ENCODE measurements at places on chromosomes 5 and 9. TPM values are rescaled to one million over a fixed set of nuclear protein-coding genes. Genes with fewer than 3 reads are reported as not detected.

DNA sequence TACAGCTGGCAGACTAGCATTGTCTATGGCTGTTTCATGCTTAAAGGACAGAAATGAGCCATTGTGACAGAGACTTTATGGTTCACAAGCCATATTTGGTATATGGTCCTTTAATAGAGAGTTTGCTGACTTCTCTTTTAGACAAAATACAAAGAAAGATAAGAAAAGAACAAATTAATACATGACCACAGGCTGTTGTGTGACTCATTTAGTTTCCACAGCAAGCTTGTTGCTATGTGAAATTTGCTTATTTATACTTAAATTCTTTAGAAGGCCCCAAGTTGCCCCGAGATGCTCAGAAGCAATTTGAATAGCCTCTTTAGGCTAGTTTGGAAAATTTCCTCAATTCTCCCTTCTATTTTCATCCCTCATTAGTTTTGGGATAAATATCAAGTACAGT is 315.3 kb upstream of the RPS23 start:
- DNase-seq: no peak

GRCh38 chr5:14218480-14218879 is 75.3 kb downstream of the TRIO start:
- DNase-seq: no peak

DNA sequence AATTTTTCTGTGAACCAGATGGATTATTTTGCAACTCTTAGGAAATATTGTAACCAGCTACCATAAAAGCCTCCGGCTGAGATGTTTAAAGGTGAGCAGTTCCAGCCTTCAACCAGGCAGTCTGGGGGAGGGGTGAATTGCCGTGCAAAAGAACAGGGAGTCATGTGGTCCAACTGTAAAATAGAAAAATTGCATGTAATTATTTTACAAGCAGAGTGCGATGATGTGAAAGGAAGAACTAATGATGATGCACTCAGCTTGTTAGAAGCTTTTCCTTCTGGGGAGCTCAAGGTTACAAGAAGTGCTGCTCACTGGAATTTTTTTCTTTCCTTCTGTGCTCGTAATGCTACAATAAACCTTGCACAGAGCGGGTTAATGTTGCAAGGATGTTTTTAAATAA is 188.7 kb upstream of the ITGA1 start:
- no peak for DNase-seq

DNA sequence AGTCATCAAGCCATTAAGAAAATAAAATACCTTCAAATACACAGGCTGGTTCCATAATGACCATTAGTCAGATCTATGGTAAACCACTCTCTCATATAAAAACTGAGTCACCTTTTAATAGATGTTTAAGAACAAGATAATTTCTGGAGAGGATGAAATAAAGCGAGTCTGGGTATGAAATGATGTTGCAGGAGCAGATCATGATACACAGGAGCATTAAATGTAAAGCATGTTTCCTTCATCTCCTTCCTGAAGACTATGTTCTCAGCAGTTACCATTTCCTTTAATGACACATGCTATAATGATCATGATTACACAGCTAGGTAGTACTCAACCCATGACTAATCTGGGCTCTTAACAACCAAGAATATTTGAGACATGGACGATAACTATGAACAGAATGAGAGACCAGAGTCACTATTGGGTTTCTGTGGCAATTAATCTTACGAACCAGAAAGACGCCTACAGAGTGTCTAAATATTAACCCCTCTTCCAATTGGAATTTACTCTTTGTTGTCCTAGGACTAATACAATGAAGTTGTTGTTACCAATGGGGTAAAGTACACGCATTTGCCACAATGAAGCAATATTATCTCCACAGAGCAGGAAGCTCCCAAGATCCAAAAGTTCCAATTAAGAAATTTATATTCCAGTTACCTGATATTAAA is 105.6 kb downstream of the NR6A1 start:
- no peak for DNase-seq

DNA sequence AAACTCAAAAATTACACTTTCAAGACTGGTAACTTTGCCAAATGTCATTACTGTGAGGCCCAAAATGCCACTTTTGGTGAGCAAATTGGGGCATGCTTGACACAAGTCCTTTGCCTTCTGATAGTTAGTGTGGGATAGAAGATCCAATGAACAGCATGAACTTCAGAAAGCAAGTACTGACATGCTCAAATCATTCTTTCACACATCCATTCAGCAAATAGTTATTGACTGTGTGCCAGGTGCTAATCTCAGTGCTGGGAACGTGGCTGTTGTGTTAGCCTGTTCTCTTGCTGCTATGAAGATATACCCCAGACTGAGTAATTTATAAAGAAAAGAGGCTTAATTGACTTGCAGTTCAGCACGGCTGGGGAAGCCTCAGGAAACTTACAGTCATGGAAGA is 247.0 kb downstream of the CHSY3 start:
- DNase-seq: no peak

DNA sequence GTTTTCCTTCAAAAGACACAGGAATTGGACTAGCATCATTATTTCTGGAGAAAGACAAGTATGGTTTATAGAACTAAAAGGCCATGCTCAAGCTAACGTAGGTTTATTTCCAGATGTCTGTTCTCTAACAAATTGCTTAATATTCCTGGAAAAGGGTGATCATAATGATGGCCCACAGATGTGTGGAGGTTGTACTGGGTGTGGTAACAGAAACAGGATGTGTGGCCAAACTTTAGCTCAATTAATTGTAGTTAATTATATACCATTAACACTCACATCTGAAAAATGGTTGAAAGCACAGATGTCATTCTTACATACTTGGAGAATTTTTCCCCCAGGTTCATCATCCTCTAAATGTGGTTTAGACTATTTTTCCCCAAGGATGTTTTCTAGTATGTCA is 292.7 kb upstream of the RASA1 start:
- DNase-seq: no peak

DNA sequence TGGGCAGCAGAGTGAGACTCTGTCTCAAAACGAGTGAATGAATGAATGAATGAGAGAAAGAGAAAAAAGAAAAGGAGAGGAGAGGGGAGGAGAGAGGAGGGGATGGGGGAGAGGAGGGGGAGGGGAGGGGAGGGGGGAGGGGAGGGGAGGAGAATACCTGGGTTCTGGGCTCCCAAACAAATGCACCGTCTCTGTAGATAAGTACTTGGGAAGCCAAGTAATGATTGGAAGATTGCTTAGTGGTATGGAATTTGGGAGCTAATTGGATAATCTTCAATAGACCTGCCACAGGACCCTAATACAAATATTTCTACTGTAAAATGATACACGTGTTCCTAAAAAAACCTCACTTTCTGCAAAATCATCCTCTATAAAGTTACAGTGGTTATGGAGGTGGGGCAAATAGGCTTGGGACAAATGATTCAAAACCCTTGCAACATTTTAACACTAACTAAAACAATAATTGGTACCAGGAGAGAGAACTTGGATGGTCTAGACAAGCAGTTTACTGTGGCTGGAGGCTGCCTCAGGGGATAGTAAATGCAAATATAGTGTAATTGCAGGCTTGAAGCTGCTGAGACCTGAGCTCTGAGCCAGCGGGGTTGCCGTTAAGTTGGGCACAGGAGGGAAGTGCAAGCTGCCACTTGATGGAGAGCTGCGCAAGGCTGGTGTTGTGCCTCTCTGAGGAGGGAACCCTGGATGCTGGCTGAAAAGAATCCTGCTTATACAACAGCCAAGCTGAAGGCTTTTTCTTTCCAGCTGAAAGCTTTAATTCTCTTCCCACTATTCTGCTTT is 3.5 kb downstream of the HEMGN start:
- no peak for DNase-seq

DNA sequence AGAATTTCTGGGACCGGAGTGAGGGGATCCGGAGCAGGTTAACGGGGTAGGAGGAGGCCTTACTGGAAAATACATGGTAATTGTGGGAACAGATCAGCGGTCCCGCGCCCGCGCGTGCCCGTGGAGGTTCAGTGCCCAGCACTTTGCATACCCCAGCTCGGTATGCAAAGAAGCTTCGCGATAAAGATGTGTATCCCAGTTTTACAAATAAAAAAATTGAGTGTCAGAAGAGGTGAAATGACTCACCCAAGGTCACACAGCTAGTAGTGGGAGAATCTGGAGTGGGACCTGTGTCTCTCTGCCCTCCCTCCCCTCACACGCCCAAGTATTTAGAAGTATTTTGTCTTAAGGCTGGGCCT is 967 bp downstream of the NEURL1B start:
- no peak for DNase-seq

DNA sequence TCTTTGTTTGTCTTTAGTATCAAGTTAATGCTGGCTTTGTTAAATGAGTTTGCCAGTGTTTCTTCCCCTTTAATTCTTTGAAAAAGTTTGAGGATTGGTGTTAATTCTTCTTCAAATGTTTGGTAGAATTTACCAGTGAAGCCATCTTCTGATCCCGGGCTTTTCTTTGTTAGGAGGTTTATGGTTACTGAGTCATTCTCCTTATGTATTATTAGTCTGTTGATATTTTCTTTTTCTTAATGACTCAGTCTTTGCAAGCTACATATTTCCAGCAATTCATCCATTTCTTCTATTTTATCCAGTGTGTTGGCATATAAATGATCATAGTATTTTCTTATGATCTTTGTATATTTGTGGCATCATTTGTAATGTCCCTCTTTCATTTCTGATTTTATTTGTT is 74.5 kb upstream of the SPINK5 start:
- DNase-seq: no peak

DNA sequence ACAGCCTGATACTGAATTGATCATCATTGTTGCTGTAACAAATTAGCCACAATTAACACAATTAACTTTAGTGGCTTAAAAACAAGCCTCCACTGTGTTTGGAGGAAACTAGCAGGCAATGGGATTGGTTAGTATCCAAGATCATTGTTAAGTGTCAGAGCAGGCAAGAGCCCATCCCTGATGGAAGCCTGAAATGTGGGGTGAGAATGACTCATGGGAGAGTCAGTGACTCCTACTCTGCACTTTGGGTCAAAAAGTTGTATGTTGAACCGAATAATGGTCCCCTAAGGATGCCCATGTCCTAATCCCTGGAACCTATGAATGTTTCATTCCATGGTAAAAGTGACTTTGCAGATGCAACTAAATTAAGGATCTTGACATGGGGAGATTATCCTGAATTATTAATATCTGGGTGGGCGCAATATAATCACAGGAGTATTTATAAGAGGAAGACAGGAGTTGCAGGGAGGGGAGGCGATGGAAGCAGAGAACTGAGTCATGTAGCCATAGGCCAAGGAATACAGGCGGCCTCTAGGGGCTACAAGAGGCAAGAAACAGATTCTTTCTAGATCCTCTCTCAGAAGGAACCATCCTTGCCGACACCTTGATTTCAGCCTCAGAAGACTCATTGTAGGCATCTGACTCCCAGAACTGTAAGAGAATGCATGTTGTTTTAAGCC is 28.8 kb downstream of the ALG2 start:
- no peak for DNase-seq

DNA sequence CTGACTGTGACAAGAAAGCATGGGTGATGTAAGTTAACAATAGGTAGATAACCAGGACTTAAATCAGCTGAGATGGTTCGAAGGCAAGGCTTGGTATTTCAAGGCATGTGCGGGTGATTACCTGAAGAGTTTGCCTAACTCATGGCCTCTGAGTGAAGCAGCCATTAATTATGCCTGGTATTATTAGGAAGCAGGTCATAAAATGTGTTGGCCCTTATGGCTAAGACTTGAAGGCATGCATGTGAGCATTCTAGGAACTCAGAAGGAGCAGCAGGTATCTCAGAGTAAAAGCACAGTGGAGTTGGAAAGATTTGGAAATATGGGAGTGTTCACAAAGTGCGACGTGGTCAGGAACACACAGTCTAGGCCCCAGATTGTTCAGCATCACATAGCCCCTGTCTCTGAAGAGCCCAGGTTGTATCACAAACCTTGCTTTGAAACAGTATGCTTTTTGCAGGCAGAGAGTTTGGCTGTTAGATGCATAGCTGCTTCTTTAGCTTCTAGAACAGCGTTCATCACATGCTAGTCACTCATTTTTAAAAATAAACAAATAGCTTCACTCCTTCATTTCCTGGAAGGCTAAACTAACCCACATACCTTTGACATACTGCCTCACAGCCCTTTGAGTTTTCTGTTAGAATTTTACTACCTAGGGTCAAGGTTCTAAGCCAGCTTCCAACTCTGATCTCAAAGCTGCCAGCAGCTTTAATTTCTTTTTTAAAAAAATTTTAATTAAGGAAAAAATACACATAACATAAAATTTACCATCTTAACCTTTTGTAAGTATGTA is 2.1 kb downstream of the HEXB start:
- no peak for DNase-seq

- DNase-seq: no peak
These were observed 42.7 kb upstream of the ZNF608 start for GRCh38 chr5:124789104-124789605.

GRCh38 chr5:2465383-2465782 is 286.1 kb downstream of the IRX2 start:
- DNase-seq: no peak

DNA sequence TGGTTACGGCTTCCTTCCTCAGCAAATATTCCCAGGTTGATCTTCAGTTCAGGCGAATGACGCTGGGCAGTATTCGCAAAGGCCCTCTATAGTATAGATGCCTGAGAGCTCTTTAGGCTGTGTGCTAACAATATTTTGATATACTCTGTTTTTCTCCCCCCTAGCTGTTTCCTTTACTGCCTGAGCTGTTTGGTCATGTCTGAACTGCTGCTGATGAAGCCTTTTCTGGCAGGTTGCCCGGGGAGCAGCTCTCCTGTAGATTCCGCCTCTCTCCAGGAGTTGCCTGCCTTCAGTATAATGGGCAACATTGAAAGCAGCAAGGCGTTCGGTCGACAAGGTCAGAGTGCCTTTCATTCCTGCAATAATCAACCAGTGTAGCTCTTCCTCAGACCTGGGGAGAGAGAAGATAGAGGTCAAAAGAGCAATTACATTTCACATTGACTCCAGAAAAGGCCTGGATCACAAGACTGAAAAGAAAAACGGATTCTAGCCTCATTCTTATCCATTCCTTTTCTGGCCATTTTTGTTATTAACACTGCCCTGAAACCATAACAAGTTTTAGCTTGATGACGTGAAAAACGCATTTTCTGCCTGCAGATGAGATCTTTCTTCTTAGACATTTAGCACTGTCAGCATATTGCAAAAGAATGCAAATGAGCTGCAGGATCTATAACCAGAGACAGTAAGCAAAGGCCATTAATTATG is 60.1 kb upstream of the ZNF608 start:
- no peak for DNase-seq

DNA sequence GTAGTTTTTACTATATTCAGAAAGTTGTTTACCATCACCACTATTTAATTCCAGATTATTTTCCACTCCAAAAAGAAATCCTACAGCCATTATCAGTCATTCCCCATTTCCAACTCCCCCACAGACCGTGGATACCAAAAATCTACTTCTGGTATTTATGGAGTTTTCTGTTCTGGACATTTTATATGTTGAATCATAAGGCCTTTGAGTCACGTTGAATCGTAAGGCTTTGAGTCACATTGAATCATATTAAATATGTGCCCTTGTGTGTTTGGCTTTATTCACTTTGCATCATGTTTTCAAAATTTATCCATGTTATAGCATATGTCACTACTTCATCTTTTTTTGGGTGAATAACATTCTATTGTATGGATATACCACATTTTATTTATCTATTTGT is 454.1 kb upstream of the NUDT12 start:
- DNase-seq: no peak

The HK3 gene
- not detected for polyA plus RNA-seq

The HMMR gene
- polyA plus RNA-seq: 0.18 TPM

The SKP2 gene
- polyA plus RNA-seq: 15.6 TPM

The TLE4 gene
- 41.6 TPM for polyA plus RNA-seq

The SLC6A18 gene
- not detected for polyA plus RNA-seq

All from CD8-positive, alpha-beta memory T cell (primary cell).